ENCODE measurements at places on chromosomes 2 and 18.

DNA sequence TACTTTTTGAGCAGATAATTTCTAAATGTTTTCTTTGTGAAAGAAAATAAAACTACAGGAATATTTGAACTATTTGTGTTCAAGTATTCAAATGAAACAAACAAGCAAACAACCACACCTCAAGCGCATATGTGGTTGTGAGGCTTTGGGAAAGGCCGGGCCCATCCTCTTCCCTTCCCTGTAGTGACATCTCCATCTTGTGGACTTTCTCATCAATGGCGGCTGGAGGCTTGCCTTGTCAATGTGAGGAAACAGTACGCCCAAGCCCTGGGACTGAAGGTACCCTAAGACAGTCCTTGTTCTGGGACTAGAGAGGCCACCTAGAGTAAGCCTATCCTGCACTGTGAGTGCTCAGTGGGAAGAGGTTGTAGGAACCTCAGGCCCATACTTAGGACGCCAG is 166.8 kb downstream of the TPGS2 start:
- DNase-seq = no peak

- peak; percentile 12 for DNase-seq
Observed at GRCh38 chr2:159609811-159610549, 6.4 kb downstream of the BAZ2B start.

GRCh38 chr2:217248312-217248935 is 388.6 kb upstream of the TNP1 start:
- no peak for DNase-seq

DNA sequence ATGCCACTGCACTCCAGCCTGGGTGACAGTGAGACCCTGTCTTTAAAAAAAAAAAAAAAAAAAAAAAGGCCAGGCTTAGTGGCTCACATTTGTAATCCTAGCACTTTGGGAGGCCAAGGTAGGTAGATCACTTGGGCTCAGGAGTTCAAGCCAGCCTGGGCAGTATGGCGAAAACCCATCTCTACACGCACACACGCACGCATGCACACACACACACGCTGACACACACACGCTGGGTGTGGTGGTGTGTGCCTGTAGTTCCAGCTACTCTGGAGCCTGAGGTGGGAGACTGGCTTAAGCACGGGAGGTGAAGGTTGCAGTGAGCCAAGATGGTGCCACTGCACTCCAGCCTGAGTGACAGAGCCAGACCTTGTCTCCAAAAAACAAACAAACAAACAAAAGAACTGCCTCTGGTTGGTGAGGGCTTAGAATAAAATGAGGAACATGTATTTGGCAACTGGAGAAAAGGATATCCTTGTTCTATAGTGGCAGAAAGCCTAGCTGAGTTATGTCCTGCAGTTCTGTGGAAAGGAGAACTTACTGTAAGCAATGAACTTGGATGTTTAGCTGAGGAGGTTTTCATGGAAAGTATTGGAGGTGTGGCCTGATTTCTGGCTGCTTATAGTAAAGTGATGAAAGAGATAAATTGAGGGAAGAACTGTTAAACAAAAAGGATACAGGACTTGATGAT is 34.0 kb downstream of the HAT1 start:
- DNase-seq = no peak

- no peak for DNase-seq
Observed at GRCh38 chr18:13791181-13791580, 32.8 kb upstream of the MC5R start.

DNA sequence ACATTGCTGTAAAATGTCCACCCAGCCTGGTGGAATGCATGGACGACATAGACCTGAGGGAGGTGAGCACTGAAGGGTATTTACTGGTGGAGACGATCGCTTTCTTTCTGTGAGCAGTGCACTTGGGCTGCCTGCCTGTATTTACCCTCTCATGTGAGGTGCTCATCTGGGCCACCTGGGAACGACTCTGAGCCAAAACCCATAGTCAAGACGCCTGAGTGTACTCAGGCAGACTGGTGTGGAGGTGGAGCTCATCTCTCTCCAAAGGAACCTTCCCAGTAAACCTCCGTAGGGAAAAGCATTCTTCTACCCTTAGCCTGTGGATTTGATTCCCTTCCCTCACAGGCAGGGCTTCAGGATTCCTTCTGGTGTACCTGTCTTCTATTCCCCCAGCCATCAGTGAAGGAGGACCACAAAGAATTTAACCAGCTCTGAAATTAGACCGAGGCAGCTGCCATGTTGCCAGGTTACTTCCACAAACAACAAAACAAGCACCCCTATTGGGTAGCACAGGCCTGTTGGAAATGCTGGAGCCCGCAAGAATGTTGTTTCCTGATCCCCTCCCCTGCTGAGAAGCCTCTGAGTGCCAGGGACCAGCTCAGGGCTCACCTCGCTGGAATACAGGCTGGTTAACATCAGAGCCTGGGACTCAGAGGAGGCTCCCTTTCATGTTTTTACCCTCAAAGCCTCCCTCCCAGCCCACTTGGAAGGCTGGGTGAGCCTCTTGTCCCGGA is 47.5 kb upstream of the TXNDC2 start:
- DNase-seq = peak; percentile 42

DNA sequence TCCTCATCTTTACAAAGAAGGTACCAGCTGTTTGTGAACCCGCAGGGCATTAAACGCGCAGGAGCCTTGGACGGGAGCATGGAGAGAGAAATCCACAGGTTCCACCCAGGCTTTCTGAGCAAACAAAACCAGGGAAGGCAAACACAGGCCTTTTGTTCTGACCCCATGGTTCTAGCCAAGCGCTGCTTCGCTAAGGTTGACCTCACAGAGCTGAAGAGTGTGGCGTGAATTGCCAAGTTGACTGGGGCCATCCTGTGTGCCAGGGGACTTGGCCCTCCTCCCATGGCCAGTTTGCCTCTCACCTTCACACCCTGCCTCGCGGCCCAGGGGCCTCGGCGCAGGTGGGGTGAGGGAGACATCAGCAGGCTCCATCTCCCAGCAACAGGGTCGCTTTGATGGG is 74.1 kb downstream of the VAPA start:
- DNase-seq = peak; percentile 38

DNA sequence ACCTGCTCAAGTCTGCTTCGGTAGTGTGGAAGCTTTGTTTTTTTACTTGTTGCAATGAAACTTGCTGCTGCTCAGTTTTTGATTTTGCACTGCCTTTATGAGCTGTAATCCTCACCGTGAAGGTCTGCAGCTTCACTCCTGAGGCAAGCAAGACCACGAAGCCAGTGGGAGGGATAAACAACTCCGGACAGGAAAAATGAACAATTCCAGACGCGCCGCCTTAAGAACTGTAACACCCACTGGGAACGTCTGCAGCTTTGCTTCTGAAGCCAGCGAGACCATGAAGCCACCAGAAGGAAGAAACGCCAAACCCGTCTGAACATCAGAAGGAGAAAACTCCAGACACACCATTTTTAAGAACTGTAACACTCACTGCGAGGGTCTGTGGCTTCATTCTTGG is 245.7 kb upstream of the REG3G start:
- DNase-seq = no peak
